ENCODE measurements at places on chromosomes 7 and 10.

DNA sequence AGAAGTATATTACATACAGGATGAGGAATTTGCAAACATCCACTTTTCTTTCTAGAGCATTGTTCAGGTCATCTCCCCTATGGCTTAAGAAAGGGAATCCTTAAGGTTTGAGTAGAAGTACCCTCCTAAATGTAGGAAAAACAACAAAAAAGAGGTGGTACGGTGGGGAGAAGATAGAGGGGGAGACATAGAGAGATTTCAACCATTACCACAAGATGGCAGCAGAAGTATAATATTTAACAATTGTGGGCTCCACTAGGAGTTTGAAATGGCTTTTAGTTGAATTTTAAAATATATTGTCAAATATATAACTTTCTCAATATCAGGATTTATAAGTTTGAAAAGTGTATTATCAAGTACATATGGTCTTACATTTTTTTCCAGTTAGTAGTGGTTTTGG is 72.7 kb upstream of the PRKG1 start:
- peak; percentile 44 for DNase-seq

DNA sequence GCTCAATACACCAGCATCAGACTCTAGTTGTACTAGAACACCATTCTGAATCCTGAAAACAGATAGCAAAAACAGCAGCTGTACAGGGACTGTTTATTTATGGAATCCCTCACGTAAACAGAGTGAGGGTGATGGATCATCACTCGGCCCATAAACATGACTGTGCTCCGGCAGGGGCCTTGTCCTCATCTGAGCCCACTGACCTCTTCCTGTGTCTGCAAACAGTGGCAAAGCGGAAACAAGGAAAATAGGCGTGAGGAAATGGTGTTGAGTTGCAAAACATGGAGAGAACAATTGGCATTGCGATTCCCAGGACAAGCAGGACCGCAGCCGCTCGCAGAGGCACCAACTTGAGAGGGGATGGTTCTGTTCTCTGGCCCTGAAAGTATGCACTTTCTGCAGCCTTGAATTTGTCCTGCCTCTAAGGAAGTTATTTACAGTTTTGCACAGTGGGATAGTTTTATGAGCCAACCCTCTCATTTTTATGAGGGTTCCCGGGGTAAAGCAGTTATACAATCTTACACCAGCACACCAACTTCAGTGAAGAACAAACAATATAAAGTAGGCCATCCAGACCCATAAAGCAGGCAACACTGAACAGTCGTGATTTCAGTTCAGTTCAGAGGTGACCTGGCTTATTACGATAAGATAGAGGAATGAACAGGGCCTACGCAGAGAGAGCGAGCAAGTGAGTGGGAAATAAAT is 248.0 kb upstream of the FZD8 start:
- DNase-seq, result no peak

DNA sequence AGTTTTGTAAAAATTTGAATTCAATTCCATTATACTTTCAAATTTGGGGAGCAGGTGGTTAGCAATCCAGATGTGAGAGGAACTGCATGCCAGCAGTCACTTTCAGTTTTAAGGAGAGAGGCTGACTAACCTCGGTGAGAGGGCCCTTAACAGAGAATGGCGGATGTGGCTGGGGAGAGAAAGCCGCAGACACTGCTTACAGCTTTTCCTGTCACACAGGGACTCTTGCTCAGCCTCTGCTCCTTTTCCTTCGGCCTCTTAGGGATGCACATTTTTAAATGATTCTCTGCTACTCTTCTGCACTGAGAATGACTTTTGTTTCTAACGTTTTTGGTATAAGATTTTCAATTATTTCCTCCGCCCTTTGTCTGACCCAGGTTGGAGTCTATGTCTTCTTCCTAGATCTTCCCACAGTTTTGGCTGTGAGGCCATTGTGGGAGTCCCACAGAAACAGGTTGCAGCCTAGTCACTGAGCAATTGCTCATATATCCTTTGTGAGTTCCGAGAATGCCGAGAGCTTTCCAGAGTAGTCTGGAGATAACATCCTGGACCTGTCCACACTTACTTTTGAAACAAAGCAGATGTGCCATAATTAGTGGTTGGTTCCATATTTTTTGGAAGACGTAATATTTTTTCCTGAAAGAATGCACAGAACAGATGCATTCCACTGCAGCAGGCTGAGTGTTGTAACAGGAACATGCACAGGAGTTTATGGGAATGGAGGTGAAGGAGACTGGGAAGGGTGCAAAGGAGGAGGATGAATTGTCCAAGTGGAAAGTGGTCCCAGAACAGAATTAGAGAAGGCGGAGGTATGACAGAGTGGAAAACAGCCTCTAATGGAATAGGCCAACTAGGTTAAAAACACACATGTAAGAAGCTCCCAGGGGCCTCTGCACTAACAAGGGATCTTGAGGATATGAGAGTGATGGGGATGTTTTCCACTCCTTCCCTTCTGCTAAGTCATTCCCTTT is 168.0 kb upstream of the ZNF32 start:
- no peak for DNase-seq

GRCh38 chr10:112672706-112673105 is 225.7 kb downstream of the VTI1A start:
- DNase-seq, result no peak

GRCh38 chr7:117169907-117170306 is 153.0 kb downstream of the WNT2 start:
- no peak for DNase-seq

DNA sequence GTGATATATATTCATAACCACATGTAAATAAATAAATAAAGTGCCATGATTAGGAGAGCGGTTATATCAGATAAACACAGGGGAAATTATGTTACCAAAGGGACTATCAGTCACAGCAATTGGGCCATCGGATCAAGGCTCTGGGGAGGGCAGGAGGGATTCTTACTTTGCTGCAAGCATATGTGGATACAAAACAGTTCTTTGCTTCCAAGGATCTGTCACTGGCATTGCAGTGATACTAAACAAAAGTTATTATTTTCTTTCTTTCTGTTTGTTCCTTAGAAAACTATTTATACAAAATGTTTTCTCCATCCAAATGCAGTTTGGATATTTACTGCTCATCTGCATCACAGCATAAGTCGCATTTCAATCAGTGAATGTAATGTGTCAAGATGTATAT is 188.4 kb upstream of the MGMT start:
- DNase-seq, result no peak

- no peak for DNase-seq
These were observed 55.8 kb downstream of the RASGEF1A start for GRCh38 chr10:43211030-43211429.

- no peak for DNase-seq
These were observed 59.8 kb upstream of the PTN start for GRCh38 chr7:137403353-137403695.

Measured in D341Med (cell line).